ENCODE measurements at places on chromosomes 2 and 18. TPM values are rescaled to one million over a fixed set of nuclear protein-coding genes. Genes with fewer than 3 reads are reported as not detected.

- H3K4me1 ChIP-seq = no peaks in the 10 kb centered on the region
- H3K36me3 ChIP-seq = no peaks in the 10 kb centered on the region
- no peaks in the 10 kb centered on the region for H3K27me3 ChIP-seq
- H3K27ac ChIP-seq = no peak overlapping the region
- no peak for DNase-seq
- no peak overlapping the region for H3K4me3 ChIP-seq
Measured at GRCh38 chr18:11819938-11820337, 31.3 kb upstream of the CHMP1B start.

- H3K36me3 ChIP-seq = 0 out of 2 replicates have a peak, but pooled peaks cover 15% of the 10 kb centered on the region
- no peaks in the 10 kb centered on the region for H3K27me3 ChIP-seq
- peak overlapping the region; percentile 96 for H3K4me3 ChIP-seq
- peak; percentile 87 for DNase-seq
- peaks cover 31% of the 10 kb centered on the region for H3K4me1 ChIP-seq
Measured at GRCh38 chr2:135055182-135055786, 3.2 kb downstream of the RAB3GAP1 start.

GRCh38 chr2:170712653-170713542 is 2.2 kb upstream of the SP5 start:
- no peak overlapping the region for H3K27ac ChIP-seq
- no peak overlapping the region for H3K4me3 ChIP-seq
- H3K4me1 ChIP-seq = no peaks in the 10 kb centered on the region
- H3K36me3 ChIP-seq = no peaks in the 10 kb centered on the region

DNA sequence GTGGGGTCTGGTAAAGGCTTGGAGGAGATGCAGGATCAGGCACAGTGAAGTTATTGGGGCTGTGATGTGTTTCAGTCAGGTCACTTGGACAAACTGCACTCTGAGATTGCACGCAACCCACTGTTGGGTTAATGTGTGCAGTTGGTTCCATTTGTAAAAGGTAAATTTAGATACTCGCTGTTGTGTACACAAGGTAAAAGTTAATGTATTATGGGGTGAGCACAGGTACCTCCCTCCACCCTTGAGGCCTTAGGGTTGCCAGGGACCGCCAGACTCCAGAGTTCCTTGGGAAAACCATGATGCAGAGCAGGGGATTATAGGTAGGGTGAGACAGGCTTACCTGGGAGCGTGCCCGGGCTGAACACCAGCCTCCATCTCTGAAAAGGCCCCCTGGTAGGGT is 20.1 kb downstream of the IMPA2 start:
- no peaks in the 10 kb centered on the region for H3K27me3 ChIP-seq
- DNase-seq = no peak
- peaks cover 7% of the 10 kb centered on the region for H3K4me1 ChIP-seq
- H3K27ac ChIP-seq = no peak overlapping the region
- no peak overlapping the region for H3K4me3 ChIP-seq

GRCh38 chr2:175853616-175853890 is 148.5 kb downstream of the LNPK start:
- H3K36me3 ChIP-seq = no peaks in the 10 kb centered on the region
- no peak overlapping the region for H3K4me3 ChIP-seq
- H3K27ac ChIP-seq = no peak overlapping the region
- H3K4me1 ChIP-seq = peaks cover 20% of the 10 kb centered on the region
- DNase-seq = no peak

- H3K27ac ChIP-seq = peak overlapping the region; percentile 24
- H3K27me3 ChIP-seq = no peaks in the 10 kb centered on the region
- peaks cover 19% of the 10 kb centered on the region for H3K4me1 ChIP-seq
- peaks cover 24% of the 10 kb centered on the region for H3K36me3 ChIP-seq
- peak; percentile 48 for DNase-seq
- H3K4me3 ChIP-seq = no peak overlapping the region
Measured at GRCh38 chr2:200422532-200423261, 87.2 kb downstream of the KCTD18 start.

Gene HOXD8
- total RNA-seq = 23.4 TPM

Gene SERPINB5
- not detected for total RNA-seq

Gene IL36RN
- total RNA-seq = not detected

Gene FAM124B
- not detected for total RNA-seq

Gene PAIP2B
- total RNA-seq = under 0.01 TPM

Gene TUBB8B
- not detected for total RNA-seq

Measured in GM23248 (cell line).